ENCODE measurements at places on chromosomes 1 and 21.

GRCh38 chr1:21640653-21641052 is 28.5 kb downstream of the RAP1GAP start:
- DNase-seq: no peak

GRCh38 chr1:11051781-11052511 is 4.9 kb upstream of the MASP2 start:
- DNase-seq: no peak

GRCh38 chr1:56092684-56093570 is 486.4 kb downstream of the PLPP3 start:
- DNase-seq: no peak

GRCh38 chr1:230701895-230702768 is 11.8 kb downstream of the AGT start:
- no peak for DNase-seq

- no peak for DNase-seq
These were observed 67.0 kb downstream of the C21orf91 start for GRCh38 chr21:17752171-17752570.

- DNase-seq: no peak
These were observed 12.3 kb upstream of the ZSCAN20 start for GRCh38 chr1:33460144-33460543.

DNA sequence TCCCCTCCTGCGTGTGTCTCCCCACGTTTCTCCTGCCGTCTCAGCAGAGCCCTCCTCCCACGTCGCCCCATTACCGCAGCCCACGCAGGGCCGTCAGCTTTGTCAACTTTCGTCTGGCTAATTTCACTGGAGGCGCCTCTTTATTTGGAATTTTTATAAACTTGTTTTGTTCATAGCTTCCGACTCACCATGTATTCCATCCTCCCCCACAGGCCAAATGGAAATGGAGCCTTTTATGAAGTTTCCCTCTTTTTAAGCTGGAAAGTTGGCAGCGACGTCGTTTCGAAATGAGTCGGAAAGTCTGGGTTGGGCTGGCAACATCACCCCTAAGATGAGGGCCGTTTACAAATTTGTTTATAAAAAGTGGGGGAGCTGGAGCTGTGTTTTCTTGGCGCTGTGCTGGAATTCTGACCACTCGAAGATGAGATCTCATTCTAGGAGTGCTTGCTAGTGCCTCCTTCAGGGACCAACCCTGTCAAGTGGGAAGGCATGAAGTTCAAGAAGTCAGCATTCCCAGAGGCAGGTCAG is 23.7 kb upstream of the SLC45A1 start:
- no peak for DNase-seq
